ENCODE measurements at places on chromosomes 1 and 21. TPM values are rescaled to one million over a fixed set of nuclear protein-coding genes. Genes with fewer than 3 reads are reported as not detected.
A peak's percentile ranks its signal among the peaks of the same experiment; 100 is the strongest.

SYNC gene
- not detected for total RNA-seq

S100A9 gene
- total RNA-seq, result not detected

- DNase-seq, result no peak
- no peaks in the 10 kb centered on the region for H3K4me1 ChIP-seq
- H3K27ac ChIP-seq, result no peak overlapping the region
- H3K4me3 ChIP-seq, result no peak overlapping the region
- H3K27me3 ChIP-seq, result no peaks in the 10 kb centered on the region
- no peaks in the 10 kb centered on the region for H3K36me3 ChIP-seq
Observed at GRCh38 chr1:89060091-89060490, 4.9 kb downstream of the GBP1 start.

DNA sequence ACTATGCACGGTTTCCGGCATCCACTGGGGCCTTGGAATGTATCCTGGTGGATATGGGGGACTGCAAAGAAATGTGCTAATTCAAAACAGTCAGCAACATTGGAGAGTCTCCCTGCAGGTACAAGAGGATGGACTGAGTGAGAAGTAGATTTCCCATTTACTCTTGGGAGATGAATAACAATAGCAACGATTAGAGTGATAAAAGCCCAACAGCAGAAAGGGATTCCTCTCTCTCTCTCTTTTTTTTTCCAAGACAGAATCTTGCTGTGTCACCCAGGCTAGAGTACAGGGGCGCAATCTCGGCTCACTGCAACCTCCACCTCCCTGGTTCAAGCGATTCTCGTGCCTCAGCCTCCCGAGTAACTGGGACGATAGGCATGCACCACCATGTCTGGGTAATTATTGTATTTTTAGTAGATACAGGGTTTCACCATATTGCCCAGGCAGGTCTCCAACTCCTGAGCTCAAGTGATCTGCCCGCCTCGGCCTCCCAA is 5.0 kb upstream of the SHCBP1L start:
- no peaks in the 10 kb centered on the region for H3K36me3 ChIP-seq
- no peak overlapping the region for H3K27ac ChIP-seq
- peaks cover 4% of the 10 kb centered on the region for H3K4me1 ChIP-seq
- no peaks in the 10 kb centered on the region for H3K27me3 ChIP-seq
- no peak overlapping the region for H3K4me3 ChIP-seq

DNA sequence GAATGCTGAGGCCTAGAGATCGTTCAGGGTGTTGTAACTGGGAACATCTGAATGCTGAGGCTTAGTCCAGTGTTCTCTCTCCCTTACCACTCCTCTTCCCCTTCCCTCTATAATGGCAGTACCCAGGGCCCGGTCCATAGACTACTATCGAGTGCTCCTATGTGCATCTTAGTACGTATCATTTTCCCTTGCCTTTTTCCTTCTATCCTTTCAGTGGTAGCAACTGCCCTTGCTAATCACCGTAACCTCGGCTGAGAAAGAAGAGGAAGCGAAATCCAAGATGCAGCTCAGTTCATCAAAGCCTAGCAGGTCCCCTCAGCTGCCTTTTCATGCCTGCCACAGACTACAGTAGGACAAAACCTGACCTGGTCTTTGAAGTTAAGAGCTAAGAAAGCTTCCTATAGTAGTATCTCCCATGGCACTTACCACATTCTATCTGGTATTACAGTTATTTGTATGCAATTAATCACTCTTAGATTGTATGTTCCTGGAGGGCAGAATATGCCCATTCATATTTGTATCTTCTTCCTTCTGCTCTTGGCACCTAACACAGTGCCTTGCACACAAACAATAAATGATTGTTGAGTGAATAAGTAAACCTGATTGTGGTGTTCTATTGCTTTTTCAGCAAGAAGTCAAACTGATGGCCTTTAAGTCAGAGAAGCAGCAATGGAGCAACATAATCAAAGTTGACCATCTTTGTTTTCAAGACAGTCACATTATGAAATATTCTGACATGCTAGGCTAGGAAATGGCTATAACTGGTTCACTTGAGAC is 22.4 kb downstream of the CNIH4 start:
- no peak overlapping the region for H3K27ac ChIP-seq
- peaks cover 6% of the 10 kb centered on the region for H3K36me3 ChIP-seq
- no peak for DNase-seq
- no peak overlapping the region for H3K4me3 ChIP-seq
- no peaks in the 10 kb centered on the region for H3K27me3 ChIP-seq
- no peaks in the 10 kb centered on the region for H3K4me1 ChIP-seq

DNA sequence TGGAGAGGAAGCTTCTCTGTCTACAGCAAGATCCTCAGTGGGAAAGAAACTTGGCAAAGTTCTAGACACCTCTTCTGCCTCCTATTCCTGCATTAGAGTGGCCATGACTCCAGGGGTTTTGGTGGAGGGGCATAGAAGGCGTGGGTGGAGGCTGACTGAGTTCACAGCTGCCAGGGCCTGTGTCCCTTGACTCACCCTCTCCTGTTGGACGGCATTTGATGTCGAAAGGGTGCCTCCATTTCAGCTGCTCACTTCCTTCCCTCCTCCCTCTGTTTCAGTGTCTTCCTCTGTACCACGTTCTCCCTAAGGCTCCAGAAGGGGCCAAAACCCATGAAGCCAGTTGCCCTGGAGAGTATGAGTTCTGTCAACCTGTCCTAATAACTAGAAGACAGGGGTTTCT is 632 bp downstream of the TMEM79 start:
- H3K4me3 ChIP-seq, result no peak overlapping the region
- no peaks in the 10 kb centered on the region for H3K27me3 ChIP-seq
- no peak overlapping the region for H3K27ac ChIP-seq
- DNase-seq, result no peak
- H3K4me1 ChIP-seq, result peaks cover 14% of the 10 kb centered on the region

ERI3 gene
- 68.3 TPM for total RNA-seq

KLHL12 gene
- total RNA-seq, result 51.4 TPM

DNA sequence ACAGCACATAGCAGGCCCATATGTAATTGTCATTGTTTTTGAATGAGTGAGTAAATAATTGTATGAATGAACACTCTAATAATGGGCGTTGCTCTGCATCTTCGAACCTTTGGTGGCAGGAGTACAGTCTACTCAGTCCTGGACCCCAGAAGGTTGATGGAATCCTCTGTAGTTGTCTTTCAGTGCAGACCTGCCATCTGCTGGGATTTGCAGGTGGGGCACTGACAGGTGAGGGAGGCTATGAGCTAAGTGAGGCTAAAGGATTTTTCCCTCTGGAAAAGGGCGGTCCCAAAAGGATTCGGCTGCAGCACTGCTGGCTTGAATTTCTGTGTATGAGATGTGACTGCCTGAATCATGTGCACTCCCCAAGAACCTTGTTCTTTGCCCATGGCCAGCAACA is 53.4 kb downstream of the PLXNA2 start:
- H3K36me3 ChIP-seq, result no peaks in the 10 kb centered on the region
- H3K4me3 ChIP-seq, result no peak overlapping the region
- H3K27me3 ChIP-seq, result no peaks in the 10 kb centered on the region
- H3K4me1 ChIP-seq, result peaks cover 5% of the 10 kb centered on the region
- DNase-seq, result no peak

DHRS3 gene
- 4.3 TPM for total RNA-seq

ITLN2 gene
- not detected for total RNA-seq

CD1B gene
- total RNA-seq, result not detected

EXOSC10 gene
- 91.7 TPM for total RNA-seq

DNA sequence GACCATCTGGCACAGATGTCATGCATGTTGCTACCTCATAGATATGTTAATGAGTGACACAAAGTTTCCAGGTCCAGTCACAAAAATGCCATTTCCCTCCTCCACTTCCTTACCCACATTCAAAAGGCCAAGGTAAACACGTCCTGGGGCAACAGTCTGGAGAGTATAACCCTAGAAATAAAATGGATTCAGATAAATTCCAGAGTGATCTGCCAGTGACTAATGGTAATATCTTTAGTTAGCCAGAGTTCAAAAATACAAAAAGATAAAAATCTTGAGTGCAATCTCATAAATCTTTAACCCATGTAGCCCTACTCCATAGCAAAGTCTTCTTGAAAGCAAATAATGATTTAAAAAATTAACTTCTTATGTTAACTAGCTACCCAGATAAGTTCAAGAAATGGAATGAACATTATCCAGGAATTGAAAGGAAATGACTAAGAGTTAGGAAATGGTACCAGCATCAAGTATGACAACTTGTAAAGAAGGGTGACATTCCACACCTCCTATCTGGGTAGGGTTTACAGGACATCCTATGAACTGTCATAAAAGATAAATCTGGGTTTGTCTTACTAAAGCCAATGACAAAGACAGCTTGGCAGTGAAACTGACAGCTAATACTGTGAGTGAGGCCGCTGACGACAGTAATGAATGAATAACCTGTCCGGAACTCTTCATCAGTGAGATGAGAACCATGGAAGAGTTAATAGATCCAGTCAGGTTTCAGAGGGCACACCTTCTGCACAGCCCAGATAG is 18.1 kb downstream of the RGS2 start:
- no peaks in the 10 kb centered on the region for H3K27me3 ChIP-seq
- H3K27ac ChIP-seq, result no peak overlapping the region
- H3K4me1 ChIP-seq, result no peaks in the 10 kb centered on the region
- DNase-seq, result no peak
- no peaks in the 10 kb centered on the region for H3K36me3 ChIP-seq
- no peak overlapping the region for H3K4me3 ChIP-seq

DNA sequence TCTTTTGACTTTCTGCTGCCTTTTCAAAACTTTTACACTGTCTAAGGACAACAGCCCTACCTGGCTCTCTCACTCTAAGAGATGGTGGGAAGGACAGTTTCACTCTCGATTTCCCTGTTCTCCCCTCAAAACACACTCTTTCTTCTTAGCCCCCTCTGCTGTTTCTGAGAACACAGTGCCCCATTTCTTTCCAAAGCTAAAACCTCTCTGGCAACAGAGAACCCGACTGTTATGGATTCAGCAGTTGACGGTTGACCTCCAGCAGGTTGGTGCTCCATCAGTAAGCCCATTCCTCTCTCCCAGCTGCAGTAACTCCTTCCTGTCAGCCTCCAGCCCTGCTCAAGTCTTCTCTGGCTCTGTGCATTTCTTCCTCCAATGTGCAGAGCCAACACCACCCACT is 88.2 kb upstream of the ABCD3 start:
- no peak overlapping the region for H3K27ac ChIP-seq
- H3K27me3 ChIP-seq, result no peaks in the 10 kb centered on the region
- H3K4me1 ChIP-seq, result peaks cover 28% of the 10 kb centered on the region
- DNase-seq, result peak; percentile 47
- no peaks in the 10 kb centered on the region for H3K36me3 ChIP-seq

GRCh38 chr1:5994713-5995621 is 2.7 kb upstream of the NPHP4 start:
- H3K36me3 ChIP-seq, result no peaks in the 10 kb centered on the region
- H3K4me3 ChIP-seq, result no peak overlapping the region
- no peak overlapping the region for H3K27ac ChIP-seq
- no peak for DNase-seq
- H3K27me3 ChIP-seq, result peaks cover 7% of the 10 kb centered on the region
- peaks cover 12% of the 10 kb centered on the region for H3K4me1 ChIP-seq

DNA sequence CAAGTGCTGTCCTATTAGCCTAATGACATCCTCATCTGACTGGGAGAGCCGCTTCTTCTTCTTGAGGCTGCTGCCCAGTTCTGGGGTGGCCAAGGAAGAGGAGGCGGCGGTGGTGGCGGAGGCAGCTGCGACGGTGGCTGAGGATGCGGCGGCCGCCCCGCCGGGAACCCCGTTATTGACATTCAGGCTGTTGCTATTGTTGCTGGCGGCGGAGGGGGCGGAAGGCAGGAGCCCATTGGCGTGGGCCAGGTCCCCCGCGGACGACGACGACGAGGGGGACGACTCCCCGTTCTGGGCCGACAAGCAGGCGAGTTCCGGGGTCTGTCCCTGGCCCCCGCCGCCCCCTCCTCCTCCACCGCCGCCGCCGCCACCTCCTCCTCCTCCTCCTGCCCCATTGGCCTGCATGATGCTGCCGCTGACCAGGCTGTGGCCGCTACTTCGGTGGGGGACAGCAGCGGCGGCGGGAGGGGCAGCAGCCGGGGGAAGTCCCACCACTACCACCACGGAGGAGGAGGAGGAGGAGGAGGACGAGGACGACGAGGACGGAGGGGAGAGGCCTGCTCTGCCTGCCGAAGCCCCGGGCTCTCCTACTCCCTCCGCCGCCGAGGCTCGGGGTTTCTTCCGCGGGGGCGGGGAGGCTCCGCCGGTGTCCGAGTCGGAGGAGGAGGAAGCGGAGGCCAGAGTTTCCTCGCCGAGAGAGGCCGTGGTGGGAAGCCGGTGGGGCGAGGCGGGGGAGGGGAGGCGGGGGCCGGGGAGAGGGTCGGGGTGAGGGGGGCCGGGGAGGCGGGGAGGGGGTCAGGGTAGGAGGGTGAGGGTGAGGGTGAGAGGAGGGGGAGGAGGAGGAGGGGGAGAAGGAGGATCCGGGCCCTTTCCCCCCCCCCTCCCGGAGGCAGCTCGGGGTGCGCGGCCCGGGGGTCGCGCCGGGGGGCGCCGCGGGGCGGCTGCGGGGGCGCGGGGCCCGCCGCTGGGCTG is 610 bp downstream of the WDR26 start:
- H3K4me3 ChIP-seq, result peak overlapping the region; percentile 91
- H3K4me1 ChIP-seq, result peaks cover 33% of the 10 kb centered on the region
- DNase-seq, result peak; percentile 61
- H3K27ac ChIP-seq, result peak overlapping the region; percentile 38

Data from neural progenitor cell (in vitro differentiated cells).